ENCODE measurements at places on chromosomes 16 and 17.

GRCh38 chr16:70646260-70647241 is at the start of gene IL34:
IL34 (plus strand) TSS chr16:70646559; CDS start chr16:70646948, 389 bp downstream.
- no peak for DNase-seq

GRCh38 chr17:59972778-59973177 is 8.2 kb upstream of the RNFT1 start:
- no peak for DNase-seq

- peak; percentile 84 for DNase-seq
Measured at GRCh38 chr17:40322358-40323315, 13.7 kb downstream of the RARA start.

DNA sequence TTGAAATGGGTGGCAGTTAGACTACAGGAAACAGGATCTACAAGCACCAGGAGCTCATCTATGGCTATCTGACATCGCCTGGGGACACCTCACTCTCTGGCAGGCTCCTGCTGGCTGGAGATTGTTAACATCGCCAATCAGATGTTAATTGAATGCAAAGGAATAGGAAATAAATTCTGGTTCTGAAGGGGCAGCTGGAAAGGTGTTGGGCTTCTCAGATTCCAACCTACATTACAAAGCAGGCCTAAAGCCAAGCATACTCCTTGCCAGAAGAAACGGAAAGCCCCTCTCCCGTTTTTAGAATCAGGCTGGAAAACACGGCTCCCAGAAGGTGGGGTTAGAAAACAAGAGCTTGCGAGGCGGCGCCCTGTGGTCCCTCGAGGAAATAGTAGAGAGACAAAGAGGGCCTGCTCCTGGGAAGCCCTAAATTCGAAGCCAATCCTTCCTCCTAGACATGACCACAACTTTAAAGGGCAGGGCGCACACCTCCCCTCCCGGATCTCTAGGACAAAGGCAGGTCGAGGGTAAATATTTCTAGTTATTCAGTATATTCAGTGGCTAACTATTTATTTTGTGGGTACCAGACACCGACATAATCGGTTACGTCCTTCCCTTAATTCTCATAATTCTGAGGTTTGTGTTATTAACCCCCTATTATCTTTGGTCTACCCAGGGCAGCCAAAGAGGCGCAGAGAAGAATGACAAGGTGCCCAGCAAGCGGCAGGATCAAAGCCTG is 763 bp upstream of the TOM1L1 start:
- no peak for DNase-seq

- DNase-seq = no peak
Measured at GRCh38 chr16:88804552-88805339, 1.2 kb downstream of the CDT1 start.

DNA sequence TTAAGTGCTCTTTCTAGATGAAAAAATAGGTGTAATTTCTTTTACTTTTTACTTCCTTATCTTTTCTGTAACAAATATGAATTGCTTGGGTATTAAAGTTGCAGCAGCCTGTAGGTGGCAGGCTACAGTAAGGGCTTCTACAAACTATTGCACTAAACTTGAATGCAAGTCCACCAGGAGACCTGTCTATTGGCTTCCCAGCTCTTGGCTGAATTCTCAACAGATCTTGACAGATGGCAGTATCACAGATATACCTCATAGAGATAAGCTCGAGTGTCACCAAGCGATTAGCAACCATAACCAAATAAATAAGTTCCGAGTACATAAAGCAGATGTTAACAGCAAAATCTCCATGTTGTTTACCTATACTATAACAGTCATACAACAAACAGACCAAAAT is 5.9 kb downstream of the BBS2 start:
- DNase-seq = no peak

Data from NK-92 treated with Interleukin-12 subunit alpha and Interleukin-12 subunit beta, amount 100 ng/mL, for 24 hours (cell line).